Stimulated activated CD4-positive, alpha-beta T cell treated with anti-CD3 and anti-CD28 coated beads, Interleukin-2, amount 100 ng/mL, for 24 hours (primary cell): ENCODE measurements at places on chromosomes 7 and 10.

DNA sequence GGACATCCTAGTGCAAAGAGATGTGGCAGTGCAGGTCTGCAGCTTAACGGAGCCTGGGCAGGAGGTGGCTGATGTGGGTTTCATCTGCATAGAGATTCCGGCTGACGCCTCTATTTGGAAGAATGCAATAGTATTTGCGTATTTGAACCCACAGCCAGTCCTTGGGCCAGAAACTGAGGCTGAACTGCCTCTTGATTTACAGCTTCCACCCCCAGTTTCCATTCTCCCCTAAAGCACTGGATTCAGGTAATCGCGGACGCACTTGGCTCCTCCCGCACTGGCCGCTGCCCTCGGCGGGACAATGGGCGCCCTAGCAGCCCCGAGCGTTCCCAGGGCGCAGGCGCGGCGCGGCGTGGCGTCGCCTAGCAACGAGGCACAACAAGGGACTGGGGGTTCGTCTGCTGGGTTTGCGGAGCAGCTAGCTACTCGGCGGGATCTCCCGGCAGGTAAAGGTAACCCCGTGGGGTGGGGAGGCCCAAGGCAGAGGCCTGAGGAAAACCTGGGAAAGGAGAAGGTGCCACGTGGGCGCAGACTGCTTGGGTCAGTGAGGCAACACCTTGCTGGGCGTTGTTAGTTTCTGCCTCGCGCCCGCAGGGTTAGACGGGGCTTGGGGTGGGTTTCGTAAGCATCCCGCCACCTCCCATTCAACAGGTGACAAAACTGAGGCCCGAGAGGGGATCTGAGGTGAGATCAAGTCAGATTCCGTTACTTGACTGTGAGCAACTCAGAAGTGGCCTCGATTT lies at the start of gene ARMC3:
ARMC3 (plus strand) TSS at position 393 of the 743 bp plus-strand sequence. CDS start 3,944 bp downstream, outside the sequence.
- peak; percentile 65 for DNase-seq

DNA sequence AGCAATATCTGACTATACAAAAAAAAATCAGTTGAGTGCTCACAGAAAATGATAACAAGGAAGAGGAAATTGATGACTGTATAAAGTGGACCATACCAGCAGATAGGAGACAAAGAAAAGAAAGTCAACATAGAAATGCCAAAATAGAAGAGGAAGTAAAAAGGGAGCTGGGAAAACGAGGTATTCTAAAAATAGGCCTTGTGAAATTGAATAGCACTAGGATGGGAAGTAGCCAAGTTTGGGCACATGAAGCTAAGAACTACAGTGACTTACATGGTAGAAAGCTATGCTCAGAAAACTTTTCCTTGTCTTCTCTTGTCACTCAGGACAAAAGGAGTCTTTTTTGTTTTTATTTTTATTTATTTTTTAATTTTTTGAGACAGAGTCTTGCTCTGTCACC lies 76.2 kb upstream of the APBB1IP start:
- no peak for DNase-seq

- DNase-seq: no peak
Measured at GRCh38 chr10:3009341-3009740, 58.0 kb upstream of the PFKP start.

GRCh38 chr7:151504715-151505326 lies 14.9 kb downstream of the RHEB start:
- no peak for DNase-seq

- DNase-seq: no peak
Measured at GRCh38 chr10:27525819-27526218, 21.7 kb downstream of the RAB18 start.

DNA sequence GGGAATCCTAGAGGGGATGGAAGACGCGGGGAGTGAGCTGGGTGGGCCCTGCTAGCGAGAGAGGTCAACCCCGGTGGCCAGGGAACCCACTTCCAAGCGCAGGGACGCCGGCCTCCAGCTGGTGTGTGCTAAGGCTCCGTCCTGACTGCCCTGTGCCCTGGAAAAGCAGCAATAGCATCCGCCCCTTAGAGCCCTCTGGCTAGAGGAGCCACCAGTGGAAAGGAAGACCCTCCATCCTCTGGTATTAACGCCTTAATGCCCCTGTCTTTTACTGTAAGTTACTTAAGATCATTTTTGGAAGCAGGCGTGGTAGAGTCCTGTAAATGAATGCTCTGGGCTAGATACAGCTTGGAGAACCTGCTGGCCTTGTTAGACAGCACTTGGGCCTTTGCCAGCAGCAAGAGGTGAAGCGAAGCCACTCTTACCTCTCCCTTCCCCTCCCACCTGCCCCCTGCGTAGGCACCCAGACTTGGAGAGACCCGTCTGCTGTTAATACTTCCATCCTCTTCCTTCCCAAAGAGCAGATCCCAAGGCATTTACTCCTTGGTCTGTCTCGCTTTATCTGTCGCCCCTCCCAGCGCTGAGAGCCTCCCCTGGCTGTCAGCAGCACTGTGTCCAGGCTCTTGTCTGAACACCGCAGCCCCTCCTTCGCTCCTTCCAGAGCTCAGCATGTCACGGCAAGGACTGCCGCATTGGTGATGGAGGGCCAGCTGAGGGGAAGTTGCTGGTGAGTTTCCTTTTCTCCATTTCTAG lies 4.6 kb downstream of the REPIN1 start:
- DNase-seq: no peak

DNA sequence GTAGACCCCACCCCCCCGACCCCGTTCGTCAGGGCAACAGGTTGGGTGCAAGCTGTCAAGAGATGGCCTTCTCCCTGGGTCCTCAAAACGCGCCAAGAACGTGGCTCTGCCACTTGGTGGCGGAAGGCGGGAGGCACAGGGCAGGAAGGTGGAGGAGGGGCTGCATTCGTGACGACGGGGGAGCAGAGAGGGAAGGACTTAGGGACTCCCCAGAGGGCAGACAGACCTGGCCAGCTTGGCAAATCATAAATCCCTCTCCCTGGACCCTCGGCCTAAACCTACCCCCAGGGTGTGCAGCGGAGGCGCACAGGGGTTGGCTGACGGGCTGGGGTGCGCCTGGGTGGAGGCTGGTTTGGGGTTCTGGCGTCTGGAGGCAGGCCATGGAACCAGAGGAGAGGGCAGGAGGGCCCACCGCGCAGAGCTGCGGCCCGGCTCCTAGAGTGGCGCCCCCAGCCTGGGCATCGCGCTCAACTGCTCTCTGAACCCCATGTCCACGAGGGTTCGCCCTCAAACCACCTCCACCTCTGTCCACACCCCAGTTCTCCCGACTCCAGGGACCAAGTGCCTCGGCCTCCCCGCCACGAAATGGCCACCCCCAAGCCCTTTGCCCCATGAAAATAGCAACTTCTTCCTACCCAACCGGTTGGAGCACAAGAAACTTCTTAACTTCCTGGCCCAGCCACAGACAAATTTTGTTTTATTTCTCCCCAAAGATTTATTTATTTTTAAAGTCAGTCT lies 10.8 kb upstream of the GATA3 start:
- DNase-seq: no peak

DNA sequence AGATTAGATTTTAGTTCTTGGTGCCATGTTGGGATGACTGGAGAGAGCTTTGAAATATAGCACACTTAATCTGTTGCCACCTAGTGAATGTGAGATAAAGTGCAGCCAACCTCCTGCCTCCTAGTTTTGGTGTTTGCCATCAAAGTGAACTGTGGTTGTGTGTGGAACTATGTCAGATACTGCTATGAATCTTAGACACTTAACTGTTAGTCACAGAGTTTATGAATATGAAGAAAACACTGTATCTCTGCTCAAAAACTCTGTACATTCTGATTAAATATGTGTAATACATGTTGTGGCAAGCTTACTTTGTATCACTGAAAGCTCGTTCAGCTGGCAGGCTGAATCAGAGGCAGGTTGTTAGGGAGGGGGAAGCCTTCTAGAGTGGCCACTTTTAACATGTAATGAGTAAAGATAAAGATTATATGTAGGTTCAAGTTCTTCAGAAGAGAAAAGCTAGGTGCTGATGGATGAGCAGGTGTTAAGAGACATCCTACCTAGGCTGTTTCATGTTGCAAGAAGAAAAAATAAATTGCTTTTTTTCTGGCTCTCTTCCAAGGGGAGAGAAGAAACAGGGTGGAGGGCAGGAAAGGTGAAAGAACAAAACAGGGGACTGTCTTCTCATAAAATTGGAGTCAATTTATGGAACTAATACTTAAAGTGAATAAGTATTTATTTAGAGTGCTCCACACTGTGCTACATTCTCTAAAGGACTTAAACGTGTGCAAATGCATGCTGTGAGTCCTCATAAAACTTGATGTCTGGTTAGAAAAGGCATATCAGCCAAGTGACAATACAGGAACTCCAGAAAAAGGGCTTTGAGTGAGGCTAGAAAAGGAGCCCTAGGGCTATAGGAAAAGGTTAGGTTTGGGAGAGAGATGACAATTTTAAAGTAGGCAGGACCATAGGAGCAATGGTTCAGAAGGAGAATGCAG lies 14.1 kb upstream of the LAMB1 start:
- no peak for DNase-seq

DNA sequence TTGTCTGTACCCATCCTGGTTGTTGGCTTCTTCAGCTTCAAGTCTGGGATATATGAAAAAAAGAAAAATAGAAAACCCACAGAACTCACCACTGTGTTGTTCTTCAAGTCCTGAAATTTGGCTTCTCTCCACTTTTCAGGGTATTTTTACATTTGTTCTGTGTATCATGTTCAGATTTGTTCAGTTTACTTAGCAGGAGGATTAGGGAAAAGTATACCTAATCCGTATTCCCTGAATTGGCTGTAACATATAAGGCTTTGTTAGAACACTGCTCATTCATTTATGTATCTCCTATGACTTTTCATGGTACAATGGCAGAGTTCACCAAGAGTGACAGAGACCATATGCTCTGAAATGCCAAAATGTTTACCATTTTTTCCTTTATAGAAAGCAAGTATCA lies 146.9 kb downstream of the PTN start:
- DNase-seq: no peak
